ENCODE measurements at places on chromosomes 4 and X.

- no peak for DNase-seq
These were observed 51.3 kb upstream of the MAOA start for GRCh38 chrX:43604753-43605152.

GRCh38 chr4:950136-951020 lies 18.1 kb downstream of the TMEM175 start:
- no peak for DNase-seq

DNA sequence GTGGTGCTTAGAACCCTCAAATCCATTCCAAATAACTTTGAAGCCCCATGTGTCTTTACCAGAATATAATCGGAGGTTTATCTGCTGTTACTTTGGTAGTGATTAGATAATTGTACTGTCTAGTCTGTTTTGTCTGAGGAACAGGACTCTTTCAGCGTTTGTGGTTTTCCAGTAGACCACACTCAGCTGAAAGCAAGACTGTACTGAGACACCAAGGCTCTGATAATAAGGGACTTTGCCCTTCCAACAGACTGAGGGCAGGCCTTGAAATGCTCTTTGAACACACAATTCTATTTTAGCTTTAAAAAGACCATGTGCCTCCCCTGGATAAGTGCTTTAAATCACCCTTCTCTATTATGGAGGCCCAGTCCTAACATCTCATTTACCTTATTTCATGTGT lies 76.1 kb downstream of the KLHL8 start:
- no peak for DNase-seq

GRCh38 chr4:121057466-121057922 lies 14.8 kb downstream of the NDNF start:
- no peak for DNase-seq
